Stimulated activated CD4-positive, alpha-beta T cell treated with anti-CD3 and anti-CD28 coated beads, TNF-alpha, amount 100 ng/mL, for 1 hour (primary cell): ENCODE measurements at places on chromosomes 5 and 9.

GRCh38 chr9:77511525-77511924 lies 136.6 kb downstream of the GNA14 start:
- no peak for DNase-seq

DNA sequence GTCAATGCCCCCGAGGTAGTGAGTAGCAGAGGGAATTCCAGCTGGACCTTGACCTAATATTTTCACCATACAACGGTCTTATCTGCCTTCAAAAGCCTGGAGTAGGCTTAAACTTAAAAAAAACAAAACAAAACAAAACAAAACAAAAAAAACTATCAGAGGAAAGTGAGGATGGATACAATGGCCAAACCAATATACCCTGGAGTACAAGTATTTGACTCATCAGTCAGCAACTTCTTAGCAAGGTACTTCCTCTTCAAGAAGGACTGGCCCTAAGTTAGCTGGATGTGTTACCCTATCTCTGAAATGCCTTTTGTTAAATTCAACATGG lies 160.6 kb upstream of the GNA14 start:
- no peak for DNase-seq

- DNase-seq: no peak
Observed at GRCh38 chr9:121682926-121683515, 31.6 kb downstream of the DAB2IP start.

DNA sequence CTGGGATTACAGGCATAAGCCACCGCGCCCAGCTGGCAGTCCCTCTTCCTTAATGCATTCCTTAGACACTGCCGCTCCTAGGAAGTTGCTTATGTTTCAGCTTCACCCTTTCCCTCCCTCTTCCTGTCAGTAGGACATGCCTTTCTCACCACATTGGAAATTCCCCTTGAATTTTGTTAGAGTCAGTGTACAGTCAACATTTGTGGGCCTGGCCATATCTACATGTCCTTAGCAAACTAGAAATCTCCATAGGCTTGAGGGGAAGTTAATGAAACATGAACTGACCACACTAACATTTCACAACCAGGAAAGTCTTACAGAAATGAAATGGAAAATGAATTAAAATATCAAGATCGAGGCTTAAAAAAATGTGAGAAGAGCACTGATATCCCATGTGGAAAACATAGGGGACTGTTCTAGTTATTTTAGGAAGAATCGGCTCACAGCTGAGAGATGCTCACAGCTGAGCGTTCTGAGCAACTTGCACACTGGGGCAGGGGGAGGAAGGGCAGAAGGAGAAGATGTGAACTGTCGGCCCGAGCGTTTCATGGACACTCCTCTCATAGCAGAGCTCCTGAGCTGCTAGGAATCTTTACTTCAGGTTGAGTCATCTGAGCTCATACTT lies 21.1 kb upstream of the LVRN start:
- DNase-seq: no peak

DNA sequence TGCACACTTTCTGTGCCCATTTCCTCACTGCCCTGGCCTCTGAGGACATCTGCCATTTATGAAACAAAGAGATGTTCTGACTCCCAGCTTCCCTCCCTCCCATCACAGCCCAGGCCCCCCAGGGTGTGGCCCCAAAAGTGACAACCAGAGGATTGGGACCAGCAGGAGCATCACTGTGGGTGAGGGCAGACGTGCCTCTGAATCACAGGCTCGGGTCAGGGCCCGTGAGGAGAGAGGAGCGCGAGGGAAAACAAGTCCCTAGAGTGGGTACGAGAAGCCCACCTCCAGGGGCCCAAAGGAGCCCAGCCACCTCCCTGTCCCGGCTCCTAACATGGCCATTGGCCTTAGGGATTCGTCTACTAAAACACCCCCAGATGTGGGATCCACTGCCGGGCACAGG lies 138.0 kb upstream of the FSTL4 start:
- no peak for DNase-seq

GRCh38 chr9:113602126-113603047 lies 138.9 kb downstream of the RGS3 start:
- DNase-seq: no peak

GRCh38 chr5:114120166-114120565 lies 241.7 kb upstream of the KCNN2 start:
- DNase-seq: no peak

DNA sequence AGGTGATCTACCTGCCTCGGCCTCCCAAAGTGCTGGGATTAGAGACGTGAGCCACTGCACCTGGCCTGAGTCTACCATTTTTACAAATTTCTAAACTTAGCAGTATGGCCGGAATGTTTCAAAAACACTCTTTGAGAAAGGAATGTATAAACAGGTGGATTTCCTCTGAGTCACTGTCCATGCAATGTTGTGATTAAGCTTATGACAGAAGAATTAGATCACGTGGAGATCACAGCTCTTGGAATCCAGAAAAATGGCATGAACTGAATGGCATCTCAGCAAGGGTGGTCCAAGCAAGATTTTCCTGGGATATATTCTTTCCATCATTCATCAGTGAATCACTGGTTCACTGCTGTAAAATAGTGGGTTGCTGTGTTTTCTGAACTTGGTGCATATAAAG lies 865.0 kb downstream of the PTPRD start:
- no peak for DNase-seq

GRCh38 chr5:36686881-36687280 lies 80.5 kb downstream of the SLC1A3 start:
- DNase-seq: no peak

DNA sequence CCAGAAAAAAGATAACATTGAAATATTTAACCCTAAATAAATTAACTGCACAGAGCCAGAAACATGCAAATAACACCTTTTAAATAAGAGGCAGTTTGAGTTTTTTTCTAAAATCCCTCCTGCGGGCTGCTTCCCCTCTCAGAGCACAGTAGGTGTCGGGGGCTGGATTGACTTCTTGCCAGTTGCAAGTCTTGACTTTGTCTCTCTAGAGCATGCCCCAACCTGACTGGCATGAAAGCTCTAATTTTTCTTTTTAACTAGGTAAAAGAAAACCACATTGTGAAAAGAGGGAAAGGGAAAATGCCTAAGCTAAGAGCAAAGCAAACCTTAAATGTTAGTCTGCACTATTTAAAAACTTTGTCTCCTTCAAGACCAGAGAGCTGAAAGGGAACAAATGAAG lies 46.4 kb upstream of the DNAH5 start:
- no peak for DNase-seq
